ENCODE measurements at places on chromosomes 3 and 15.

DNA sequence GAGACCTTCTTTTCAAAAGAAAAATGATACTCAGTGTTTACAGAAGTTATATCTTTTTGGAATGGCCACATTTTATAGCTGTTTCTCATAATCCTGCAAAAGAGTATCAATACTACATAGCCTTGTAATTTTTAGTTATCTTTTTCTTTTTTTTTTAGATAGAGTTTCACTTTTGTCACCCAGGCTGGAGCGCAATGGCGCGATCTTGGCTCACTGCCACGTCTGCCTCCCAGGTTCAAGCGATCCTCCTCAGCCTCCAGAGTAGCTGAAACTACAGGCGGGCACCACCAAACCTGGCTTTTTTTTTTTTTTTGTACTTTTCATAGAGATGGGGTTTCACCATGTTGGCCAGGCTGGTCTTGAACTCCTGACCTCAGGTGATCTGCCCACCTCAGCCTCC lies 53.6 kb downstream of the ANKRD28 start:
- no peak for DNase-seq

GRCh38 chr3:60178931-60179653 lies 1072.2 kb downstream of the FHIT start:
- DNase-seq: no peak

DNA sequence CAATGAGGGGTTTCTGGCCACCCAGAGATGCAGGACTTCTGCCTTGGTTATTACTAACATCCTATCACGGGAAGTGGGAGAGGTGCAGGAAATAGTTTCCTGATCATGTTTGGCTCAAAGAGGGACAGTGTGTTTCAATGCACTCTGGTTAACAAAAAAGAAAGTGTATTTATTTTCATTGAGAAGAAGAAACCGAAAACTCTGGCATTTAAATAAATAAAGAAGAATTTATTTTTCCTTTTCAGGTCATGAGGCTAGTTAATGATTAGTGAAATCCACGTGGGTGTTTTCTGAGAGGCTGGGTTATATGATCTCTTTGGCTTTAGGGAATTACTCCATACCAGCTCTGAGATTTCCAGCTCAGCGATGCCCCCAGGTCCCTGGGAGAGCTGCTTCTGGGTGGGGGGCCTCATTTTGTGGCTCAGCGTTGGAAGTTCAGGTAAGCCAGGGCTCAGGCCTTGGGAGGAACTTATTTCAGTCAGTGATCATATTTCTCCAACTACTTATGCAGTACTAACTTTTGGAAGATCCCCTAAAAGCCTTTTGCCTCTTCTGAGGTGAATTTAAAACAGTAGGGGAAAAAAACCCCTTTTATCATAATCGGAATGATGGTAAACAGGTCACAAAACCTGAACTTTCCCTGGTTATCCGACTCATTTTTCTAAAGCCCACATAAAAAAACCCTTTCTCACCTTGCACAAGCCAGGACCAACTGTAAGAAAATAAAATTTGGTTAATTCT lies at the start of gene PLA1A:
TSS of gene PLA1A (plus strand) at position 338 of the 741 bp plus-strand sequence. CDS start at position 367, 29 bp downstream.
- no peak for DNase-seq

GRCh38 chr3:73433687-73434086 lies 191.1 kb downstream of the PDZRN3 start:
- DNase-seq: no peak

- no peak for DNase-seq
Measured at GRCh38 chr15:80823120-80823519, 44.0 kb downstream of the CEMIP start.

DNA sequence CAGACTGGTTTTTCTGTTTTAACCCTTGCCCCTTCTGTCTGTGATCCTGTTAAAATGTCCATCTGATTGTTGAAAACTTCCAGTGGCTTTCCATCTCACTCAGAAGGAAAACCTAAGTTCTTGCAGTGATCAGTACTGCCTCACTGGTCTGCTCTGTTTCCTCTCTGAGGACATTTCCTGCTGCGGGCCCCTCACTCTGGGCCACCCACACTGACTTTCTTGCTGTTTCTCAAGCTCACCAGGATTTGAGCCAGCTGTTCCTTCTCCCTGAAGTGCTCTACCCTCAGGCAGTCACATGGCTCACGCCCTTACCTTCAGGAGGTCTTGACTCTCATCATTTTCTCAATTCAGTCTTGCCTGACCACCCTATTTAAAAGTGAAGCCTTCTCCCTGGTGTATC lies 1.8 kb downstream of the GRK7 start:
- no peak for DNase-seq

DNA sequence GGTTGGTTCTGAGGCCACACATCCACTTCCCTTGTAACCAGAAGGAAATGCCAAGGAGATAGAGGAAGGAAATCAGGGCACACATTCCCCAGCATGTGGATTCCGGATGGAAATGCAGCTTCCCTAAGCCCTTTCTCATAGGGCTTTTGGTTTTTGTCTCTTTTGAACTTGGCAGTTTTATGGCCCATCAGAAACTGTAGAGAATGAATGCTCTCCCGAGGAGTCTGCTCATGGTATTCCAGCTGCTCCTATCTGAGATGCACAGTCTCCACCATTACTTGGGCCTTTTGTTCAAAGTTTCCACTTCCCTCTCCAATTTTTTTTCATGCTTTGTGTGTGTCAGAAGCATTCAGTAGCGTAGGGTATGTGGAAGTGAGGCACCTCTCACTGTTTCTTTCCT lies 21.2 kb downstream of the XYLB start:
- DNase-seq: no peak

DNA sequence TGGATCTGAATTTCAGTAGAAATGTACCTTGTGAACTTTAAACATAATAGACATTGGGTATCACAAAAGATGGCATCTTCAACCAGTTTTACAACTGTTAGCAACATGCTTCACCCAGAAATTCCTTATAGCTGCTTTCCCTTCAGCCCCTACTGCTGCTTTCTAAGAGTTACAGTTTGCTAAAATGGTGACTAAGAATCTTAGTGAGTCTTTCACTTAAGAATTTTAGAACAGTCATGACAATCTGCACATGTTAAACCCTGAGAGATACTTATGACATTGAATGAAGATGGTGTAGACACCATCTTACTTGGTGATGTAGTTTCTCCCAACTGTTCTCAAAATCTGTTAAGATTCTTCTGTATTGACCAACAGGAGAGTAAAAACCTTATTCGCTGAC lies 129.7 kb upstream of the UBE2E1 start:
- no peak for DNase-seq

DNA sequence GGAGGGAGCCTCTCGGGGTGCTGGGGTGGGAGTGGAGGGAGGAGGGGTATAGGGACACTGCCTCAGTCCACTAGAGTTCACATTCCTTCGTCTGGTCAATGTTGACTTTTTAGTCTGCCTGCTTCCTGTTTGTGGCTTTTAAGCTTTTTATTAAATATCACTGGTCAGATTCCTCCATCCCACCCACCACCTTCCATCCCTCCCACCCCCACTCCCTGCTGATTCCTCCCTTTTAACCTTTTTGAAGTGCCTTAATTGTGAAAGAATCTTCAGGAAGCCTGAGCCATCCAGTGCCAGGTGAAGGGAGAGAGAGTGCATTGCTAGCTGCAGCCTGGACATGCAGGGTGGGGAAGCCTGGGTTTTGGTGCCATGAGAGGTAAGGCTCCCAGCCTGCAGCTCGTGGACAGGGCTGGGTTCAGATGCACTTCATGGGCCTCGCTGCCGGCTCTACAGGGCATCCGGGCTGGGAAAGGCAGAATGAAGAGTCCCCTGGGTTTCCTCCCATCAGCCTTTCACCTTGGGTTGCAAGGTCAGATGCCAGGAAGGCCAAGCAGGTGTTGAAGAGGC lies 105.9 kb downstream of the DNAJB8 start:
- no peak for DNase-seq

- no peak for DNase-seq
Measured at GRCh38 chr15:47415539-47415971, 301.8 kb upstream of the SEMA6D start.

GRCh38 chr3:159796744-159797143 lies 191.9 kb upstream of the IL12A start:
- DNase-seq: no peak

DNA sequence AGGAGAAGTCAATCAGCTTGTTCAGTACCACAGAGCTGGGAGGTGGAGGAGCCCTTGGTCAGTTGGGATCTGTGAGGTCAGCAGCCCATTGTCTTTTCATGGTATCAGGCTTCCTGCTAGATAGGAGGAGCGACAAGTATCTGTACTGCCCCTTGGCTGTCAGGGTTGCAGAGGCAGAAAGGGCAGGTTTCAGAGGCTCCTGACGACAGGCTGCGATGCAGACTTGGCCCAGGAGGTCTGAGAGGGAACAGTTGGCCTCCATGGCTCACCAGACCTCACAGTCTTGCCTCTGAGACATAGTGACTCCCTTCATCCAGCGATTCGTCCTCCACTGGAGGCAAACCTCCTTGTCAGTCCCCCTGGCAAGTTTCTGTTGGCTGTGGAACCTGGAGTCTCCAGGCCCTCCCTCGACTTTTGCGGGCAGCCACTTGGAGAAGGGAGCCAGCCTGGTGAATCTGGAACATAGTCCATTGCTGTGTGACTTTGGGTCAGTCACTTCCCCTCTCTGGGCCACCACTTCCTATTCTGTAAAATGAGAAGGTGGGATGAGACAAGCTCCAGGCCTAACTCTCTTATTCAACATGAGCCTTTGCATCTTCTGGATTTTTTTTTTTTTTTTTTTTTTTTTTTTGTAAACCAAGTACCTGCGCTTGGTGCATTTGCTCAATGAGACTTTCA lies 177.9 kb upstream of the TLE3 start:
- DNase-seq: no peak

- no peak for DNase-seq
Measured at GRCh38 chr3:177830411-177830849, 633.1 kb upstream of the TBL1XR1 start.

- DNase-seq: no peak
Measured at GRCh38 chr3:133464573-133464972, 64.7 kb downstream of the BFSP2 start.

DNA sequence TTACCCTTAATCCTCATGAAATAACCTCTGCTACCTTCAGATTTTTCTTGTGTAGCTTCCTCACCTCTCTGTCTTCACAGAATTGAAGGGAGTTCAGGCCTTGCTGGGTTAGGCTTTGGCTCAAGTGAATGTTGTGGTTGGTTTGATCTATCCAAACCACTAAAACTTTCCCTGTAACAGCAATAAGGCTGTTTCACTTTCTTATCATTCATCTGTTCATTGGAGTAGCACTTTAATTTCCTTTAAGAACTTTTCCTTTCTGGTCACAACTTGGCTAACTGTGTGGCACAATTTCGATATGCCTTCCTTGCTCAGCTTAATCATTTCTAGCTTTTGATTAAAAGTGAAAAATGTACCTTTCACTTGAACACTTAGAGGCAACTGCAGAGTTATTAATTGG lies 129.8 kb downstream of the NR1I2 start:
- no peak for DNase-seq

- no peak for DNase-seq
Measured at GRCh38 chr15:83843471-83843871, 189.5 kb downstream of the ADAMTSL3 start.

DNA sequence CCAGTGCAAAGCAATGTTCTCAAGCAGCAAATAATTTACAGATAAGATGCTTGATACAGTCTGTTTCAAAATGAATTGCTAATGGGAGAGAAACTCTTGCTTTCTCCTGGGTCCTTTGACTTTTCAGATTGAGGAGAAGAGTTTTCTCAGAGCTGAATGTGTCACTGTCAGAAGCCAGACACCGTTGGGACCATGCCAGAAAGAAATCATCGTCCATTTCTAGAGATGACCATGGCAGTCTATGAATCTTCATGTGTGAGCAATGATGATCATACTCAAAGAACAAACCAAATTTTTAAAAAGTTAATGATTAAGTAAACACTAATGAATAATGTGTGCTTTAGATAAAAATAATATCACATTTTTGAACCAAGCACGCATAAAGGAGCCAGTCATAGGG lies 77.6 kb downstream of the ZNF385D start:
- no peak for DNase-seq

DNA sequence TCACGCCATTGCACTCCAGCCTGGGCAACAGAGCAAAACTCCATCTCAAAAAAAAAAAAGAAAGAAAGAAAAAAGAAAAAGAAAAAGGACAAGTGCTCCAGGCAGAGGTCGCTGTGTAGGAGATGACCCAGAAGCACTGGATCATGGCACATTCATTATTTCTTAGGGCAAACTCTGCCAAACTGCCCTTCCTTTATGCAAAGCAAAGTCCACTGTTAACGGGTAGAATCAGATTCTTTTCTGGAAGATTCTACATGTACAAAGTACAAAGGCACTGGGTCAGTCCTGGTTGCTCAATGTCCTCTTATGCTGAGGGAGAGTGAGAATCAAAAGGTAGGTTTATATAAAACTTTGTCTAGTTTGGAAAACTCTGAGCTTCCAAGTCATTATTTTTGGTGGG lies 144.9 kb downstream of the FEZF2 start:
- DNase-seq: no peak

GRCh38 chr15:26091184-26091583 lies 228.1 kb upstream of the ATP10A start:
- DNase-seq: no peak

GRCh38 chr3:95731753-95732152 lies 1082.6 kb upstream of the EPHA6 start:
- DNase-seq: no peak

GRCh38 chr3:97967966-97968365 lies 4.3 kb downstream of the RIOX2 start:
- DNase-seq: no peak

- no peak for DNase-seq
Measured at GRCh38 chr3:14822670-14823390, 4.1 kb downstream of the FGD5 start.

GRCh38 chr3:38168151-38169026 lies 3.1 kb downstream of the OXSR1 start:
- DNase-seq: no peak

DNA sequence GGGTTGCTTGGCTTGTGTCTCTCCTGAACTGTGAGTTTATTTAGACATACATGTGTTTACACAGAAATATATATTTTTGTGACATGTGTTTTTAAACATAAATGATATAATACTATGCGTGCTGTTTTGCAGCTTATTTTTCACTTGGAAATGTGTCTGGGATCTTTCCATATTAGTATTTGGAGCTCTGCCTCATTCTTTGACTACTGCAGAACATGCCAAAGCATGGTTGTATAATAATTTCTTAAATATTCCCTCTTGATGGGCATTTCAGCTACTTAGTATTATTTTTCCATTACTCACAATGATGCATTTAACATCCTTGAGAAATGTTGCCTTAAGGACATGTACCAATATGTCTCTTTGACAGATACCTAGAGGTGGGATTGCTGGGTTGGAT lies 19.5 kb downstream of the ANAPC13 start:
- DNase-seq: no peak

All from neural crest cell (in vitro differentiated cells).